ENCODE measurements at places on chromosomes 1 and 21.

DNA sequence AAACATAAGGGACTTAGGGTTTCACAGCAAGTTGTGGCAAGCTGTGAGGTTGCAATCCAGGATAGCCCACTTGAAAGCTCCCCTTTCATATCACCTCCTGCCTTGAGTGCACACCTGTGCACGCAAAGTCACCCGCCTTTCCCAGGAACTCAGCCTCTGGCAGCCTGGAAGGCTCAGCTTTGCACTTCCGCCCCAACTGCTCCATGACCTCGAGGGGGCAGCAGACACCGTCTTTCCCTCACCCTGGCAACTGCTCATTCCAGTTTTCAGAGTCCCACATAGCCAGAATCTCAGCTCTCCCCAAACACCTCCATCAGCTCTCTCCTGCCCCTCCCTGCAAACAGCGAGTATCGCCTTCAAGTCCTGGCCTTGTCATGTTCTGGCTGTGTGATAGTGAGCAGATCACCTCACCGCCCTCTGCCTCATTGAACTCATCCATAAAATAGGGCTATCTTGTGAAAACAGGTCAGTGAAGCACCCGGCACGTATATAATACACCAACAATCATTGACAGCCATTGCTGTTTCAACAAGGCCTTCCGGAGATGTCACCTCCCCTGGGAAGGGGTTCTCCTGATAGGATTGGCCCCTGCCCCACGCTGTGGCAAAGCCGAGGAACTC is 32.2 kb upstream of the EPB41 start:
- peak; percentile 71 for DNase-seq

DNA sequence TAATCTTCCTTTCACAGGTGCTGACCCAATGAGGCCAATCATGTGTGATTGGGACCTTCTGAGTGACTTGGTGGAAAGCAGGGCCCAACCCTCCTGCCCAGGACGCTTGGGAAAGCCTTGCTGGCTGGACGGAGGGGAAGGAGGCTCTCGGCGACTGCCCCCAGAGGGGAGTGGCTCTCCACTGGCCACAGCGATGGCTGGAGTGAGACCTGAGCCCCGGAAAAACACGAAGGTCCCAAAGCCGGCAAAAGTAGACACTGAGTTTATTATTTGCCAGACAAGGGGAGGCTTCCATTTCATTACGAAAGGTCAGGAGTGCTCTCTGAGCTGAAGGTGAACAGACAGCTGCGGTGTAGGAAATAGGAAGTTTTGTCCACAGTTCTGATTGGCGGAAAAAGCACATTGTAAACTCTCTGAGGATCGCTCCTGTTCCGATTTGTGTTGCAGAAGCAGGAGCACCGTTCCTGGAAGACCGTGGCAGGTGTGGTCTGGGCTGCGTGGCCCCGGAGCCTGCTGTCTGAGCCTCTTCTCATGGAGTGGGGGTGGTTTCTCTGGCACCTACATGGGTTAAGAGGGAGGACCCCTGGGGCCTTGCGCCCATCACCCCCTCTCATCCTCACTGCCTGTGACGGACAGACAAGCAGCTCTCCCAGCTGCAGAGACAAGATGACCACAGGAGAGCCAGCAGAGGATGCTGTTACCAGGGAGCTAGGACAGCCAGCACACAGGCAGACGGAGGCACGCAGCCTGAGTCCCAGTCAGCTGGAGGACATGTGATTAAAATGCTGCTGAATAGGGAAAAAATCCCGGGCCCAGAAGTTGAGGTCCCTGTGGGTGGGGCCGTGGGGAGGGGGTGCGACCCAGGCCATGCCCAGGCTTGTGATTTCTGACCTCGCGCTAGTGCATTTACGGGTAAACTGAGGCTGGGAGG is 41.5 kb downstream of the KRTAP10-1 start:
- no peak for DNase-seq

DNA sequence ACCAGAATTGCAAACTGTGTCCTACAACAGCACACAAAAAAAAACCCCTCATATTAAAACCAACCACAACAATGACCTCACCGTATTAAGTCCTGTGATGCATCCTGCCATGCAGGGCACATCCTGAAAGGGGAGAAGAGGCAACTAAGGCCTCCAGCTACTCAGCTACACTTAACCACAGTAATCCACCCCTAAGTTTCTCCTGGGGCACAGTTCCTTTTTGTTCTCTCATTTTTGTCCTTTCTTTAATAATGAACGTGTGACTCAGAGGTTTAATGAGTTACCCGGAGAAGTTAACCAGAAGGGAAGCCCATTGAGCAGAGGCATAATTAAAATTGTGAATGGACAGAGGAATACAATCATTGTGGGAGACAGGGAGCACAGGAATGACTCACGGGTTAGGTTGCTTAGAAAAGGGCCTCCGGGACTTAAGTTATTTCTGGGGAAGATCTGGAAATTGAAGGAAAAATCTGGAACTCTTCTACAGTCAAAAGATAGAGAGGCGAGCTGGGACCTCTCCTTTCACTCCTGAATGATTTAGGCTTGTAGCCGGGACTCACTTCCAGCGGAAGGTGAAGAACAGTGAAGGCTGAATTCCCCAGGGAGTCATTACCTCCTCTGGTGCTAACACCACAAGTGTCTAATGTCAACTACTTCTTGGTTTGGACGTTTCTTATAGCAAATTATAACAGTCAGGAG is 36.9 kb upstream of the HIVEP3 start:
- DNase-seq: no peak

DNA sequence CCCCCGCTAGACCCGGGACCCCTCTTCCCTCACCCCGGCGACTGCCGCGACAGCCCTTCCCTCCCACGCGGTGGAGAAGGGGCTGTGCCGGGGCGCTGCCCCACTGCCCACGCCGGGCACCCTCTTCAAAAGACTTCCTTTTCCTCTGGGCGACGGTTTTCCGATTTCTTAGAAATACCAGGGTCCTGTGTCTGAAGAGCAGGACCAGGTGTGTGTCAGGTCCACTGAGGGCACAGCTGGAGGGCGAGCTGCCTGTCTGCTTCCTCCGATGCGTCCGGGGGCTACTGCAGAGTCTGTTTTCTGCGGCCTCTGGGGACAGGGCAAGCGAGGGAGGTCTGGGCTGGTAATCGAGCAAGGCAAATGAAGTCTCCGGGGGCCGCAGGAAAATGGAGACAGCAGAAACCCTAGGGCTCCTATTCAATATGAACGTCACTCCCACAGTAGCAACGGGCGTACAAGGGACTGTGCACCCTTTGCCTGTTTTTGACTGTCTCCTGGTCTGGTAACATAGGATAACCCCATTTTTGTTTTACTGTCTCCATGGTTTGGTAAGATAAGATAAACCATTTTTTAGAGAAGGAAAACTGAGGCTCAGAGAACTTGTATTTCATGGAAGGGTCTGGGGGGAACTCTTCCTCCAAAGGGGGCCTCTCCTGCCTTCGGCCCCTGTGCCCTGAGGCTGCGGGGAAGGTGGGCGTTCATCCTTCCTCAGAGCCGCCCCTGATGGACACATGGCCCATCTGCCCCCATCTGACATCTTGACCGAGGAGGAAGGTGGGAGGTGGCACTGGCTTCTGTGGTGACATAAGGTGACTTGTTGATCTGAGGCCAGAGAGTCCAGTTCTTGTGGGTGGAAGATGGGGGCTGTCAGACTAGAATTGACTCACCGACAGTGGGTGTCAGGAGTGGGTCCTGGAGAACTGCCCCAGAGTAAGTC is 970 bp downstream of the TNFRSF1B start:
- DNase-seq: no peak

GRCh38 chr1:154999571-155000410 is 2.8 kb upstream of the ZBTB7B start:
- DNase-seq: no peak

- DNase-seq: no peak
Observed at GRCh38 chr21:16455526-16455925, 725.7 kb downstream of the USP25 start.

DNA sequence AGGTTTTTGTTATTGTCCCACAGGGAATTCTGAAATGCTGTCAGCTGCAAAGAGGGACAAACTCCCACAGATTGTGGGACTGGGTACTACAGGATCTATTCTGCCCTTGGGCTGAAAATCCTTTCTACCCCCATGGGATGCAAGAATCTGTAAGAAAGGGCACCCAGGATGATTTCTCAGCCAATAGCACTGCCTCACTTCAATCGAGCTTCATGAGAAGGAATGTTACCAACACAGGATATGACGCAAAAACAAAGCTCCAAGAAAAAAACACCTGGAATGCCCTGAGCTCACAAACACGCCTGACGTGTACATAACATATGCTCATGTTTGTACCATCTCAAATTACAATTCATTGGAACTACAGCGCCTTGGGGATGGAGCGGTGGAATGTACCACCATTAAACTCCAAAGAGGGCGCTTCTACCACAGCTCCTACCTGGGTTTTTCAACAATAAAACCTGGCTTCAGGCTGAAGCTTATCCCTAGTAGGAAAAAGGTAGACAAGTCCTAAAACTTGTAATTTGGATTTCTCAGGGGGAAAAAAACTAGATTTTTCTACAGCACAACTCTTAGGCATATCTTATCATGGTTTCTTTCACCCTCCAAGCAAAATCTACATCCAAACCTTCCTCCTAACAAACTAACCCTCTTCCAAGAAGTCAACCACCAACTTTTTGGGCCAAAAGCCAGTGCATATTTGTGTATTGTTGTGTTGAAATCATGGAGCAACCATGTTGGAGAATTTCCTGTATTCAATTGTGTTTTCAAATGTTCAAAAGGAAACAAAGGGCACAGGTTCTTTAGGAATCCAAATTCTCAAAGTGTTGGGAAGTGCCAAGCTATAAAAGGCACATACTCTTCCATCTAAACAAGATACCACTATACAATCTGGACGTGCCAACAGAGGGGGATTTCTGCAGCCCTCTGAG is 78.9 kb downstream of the TGFBR3 start:
- no peak for DNase-seq

GRCh38 chr1:90969241-90969640 is 52.6 kb downstream of the ZNF644 start:
- no peak for DNase-seq

- DNase-seq: no peak
Observed at GRCh38 chr1:64601207-64601606, 131.3 kb downstream of the CACHD1 start.

DNA sequence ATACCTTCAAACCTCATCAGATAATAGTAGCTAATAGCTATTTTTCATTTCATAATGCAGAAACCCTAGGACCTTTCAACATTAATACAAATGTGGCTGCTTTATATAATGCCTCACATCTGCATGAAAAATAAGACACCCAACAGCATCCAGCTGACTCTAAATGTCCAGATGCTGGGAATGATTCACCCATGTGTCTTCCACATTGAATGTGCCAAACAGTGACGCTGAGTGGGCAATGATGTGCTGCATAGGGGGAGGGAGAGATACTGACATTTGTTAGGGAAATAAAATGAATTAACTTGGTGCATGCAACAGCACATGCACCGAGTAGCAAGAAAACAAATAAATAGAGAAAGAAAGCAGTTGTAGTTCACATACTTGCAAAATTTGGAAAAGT is 199.3 kb downstream of the DSCAM start:
- DNase-seq: no peak

GRCh38 chr1:31410871-31411270 is 2.1 kb upstream of the SERINC2 start:
- DNase-seq: no peak

GRCh38 chr1:56189946-56190805 is 389.2 kb downstream of the PLPP3 start:
- no peak for DNase-seq

GRCh38 chr1:72623299-72623708 is 341.0 kb upstream of the NEGR1 start:
- DNase-seq: no peak

DNA sequence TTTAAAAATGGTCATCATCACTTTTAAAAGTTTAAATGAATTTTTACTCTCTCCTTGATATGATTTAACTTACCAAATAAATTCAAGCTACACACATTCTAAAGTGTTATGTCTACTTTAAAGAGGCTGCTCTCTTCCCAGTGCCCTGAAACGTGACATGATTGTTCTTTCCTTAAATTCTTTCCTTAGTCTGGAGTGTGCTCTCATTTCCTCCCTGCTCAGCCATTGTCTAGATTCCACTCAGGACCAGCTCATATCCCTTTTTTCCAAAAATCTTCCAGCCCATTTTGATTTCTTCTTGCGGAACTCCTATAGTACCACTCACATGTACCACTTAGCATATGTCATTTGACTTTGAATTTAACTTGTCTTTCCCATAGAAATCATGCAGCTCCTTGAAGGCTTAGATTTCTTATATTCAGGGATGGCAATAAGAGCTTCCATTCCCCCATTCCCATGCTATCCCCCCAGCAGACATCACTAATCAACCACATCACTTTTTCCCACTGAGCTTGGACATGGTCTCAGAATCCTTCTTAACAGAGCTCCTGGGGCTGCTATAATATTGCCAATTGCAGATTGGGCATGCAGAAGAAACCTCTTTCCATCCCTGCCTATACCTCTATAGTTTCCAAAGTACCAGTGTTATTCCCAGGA is 54.7 kb upstream of the ITPKB start:
- DNase-seq: no peak

DNA sequence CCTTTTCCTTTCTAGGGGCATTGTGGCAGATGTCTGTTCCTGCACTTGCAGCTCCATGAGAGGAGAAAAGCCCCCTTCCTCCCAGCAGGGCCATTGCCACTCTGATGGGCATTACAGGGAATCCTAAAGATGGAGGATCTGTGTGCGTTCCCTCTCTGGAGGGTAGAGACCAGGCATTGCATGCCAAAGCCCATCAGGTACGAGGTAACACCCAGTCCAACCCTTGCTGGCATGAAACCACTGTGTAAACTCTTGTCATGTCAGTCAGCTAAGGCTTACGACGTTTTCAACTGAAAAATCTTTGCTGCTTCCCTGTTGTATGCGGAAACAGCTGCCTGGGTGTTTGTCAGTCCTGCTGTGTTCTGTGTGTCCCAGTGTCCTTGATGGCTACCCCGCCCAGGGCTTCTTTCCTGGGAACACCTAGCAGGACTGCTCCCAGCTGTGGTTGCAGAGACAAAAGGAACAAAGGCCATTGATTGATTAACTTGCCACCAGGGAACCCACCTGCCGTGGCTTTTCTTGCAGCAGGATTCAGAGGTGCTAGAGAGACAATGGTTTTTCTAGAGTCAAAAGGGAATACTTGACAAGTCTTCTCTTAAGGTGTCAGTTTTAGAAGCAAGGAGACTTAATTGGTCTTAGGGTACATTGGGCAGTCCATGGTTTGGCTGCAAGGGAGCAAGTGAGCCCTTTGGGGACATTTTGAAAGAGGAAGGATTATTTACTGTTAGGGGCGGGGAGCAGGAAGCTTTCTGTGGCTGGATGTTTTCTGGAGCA is 24.6 kb downstream of the B3GALT5 start:
- DNase-seq: no peak

DNA sequence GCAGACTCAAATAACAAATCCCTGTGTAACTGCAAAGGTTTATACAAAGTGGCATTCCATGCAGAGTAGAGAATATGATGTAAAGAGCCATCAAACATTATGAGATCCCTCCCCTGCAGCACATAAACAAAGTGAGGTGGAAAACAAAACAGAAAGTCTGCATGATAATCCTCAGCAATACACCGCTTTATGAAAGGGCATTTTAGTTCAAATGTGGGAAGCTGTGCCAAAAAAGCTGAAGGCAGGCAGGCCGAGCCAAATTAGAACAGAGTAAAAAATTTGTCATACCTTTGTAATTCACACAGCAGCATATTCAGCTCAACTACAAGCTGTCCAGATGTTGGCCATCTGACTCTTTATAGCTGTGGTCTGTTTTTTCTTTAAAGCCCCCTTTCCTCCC is 113.5 kb downstream of the LHX9 start:
- DNase-seq: no peak

- no peak for DNase-seq
Observed at GRCh38 chr1:55089683-55090082, 50.3 kb downstream of the PCSK9 start.

GRCh38 chr1:155975375-155976061 is 2.8 kb downstream of the ARHGEF2 start:
- no peak for DNase-seq

All from NCI-H1048 (cell line).